ENCODE measurements at places on chromosomes 12 and 14.

GRCh38 chr12:8050600-8051250 lies 15.4 kb downstream of the C3AR1 start:
- DNase-seq = no peak

DNA sequence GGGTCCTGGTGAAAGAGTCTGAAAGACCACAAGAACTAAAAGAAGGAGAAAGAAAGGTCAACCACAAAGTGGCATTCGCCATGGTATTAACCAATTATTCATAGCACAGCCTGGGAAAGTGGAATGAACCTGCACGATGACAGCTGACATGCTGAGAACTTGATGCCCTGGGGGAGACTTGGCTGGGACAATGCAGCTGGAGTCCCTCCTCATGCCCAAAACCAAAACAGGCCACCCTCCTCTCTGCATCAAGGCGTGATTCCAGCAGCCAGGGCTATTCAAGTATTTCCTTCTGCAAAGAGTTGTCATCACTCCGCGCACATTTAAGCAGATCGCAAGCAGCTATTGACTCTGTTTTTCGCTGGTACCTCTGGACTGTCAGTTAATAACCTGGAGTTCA lies 167.1 kb upstream of the NOS1 start:
- DNase-seq = no peak

GRCh38 chr12:69066492-69067373 lies 133.8 kb upstream of the CPM start:
- no peak for DNase-seq

DNA sequence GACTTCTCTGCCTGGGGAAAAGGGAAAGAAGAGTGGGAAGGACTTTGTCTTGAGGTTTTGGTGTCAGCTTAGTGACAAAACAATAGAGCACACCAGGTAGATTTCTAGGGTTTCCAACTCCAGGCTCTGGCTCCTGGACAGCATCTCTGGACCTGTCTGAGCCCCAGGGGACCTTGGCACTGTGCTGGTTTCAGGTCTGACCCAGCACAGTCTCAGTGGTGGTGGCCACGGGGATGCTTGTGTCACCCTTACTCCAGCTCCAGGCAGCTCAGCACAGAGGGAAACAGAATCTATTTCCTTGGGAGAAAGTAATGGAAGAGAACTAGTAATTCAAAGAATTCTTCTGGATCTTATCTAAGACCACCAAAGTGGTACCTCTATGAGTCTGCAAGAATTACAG lies 11.1 kb upstream of the CKAP4 start:
- DNase-seq = no peak

DNA sequence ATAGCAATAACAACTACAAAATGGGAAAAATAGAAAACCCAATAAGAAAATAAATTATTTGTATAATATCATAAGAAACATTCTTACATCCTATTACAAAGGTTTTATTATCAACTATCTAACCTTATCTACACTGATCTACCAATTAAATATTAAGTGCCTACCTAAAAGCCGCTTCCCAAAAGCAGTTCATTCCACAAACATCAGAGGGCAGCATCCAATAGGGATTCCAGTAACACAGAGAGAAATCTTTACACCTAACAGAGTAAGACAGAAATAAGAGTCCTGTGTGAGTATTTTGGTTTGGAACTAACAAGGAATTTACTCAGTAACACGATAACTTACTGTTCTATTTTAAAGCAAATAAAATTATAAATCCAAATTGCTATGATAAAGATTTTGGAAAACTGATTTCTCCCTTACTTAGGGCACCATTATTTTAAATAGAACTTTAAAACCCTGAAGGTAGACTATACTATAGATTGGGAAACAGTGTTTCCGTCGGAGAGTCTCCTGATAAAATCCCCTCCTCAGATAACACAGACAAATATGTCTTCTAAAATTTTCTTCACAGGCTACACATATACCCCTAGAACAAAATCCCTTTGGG lies 15.0 kb downstream of the GXYLT1 start:
- DNase-seq = no peak

DNA sequence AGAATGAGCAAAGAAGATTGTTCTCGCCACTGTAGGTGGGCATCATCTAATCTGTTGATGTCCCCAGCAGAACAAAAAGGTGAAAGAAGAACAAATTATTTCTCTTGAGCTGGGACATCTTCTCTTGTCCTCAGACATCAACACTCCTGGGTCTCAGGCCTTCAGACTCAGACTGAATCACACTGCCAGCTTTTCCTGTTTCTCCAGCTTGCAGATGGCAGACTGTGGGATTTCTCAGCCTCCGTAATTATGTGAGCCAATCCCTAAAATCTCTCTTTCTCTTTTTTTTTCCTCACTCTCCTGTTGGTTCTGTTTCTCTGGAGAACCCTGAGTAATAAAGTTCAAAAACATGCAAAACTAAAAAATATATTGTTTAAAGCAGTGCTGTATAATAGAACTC lies 3.7 kb upstream of the TMPRSS12 start:
- DNase-seq = no peak

GRCh38 chr14:95069018-95069417 lies 88.3 kb downstream of the DICER1 start:
- DNase-seq = no peak

GRCh38 chr12:132259872-132260695 lies 69.3 kb downstream of the GALNT9 start:
- DNase-seq = no peak

GRCh38 chr14:44791730-44792129 lies 170.0 kb downstream of the KLHL28 start:
- no peak for DNase-seq

DNA sequence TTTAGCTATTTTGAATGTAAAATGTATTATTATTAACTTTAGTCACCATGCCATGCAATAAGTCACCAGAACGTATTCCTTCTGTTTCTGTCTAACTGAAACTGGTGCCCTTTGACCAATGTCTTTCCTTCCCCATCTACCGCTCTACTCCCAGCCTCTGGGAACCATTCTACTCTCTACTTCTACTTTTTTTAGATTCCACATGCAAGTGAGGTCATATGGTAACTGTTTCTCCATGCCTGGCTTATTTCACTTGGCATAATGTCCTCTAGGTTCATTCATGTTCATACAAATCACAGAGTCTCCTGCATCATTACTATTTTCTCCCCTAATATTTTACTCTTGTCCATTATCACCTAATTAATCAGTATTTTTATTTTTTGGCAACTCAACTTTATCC lies 160.1 kb downstream of the TMX1 start:
- DNase-seq = no peak

DNA sequence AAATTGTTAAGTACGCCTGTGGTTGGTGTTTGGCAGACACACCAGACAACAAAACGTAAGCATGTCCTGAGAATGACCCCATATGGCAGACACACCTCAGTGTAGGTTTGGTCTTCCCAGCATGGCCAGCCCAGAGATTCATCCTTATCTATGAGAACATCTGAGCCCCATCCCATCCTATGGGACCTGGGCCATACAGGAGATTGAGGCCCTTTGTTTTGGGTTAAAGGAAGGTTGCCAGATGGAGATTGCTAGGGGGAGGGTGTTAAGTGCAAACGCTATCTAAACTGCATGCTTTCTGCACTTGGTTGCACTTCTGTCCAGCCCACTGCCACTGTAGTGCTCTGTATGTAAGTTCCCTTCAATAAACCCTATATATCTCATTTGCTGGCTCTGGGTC lies 4.1 kb upstream of the PCNX4 start:
- no peak for DNase-seq

GRCh38 chr12:115897729-115898128 lies 379.8 kb downstream of the MED13L start:
- no peak for DNase-seq

DNA sequence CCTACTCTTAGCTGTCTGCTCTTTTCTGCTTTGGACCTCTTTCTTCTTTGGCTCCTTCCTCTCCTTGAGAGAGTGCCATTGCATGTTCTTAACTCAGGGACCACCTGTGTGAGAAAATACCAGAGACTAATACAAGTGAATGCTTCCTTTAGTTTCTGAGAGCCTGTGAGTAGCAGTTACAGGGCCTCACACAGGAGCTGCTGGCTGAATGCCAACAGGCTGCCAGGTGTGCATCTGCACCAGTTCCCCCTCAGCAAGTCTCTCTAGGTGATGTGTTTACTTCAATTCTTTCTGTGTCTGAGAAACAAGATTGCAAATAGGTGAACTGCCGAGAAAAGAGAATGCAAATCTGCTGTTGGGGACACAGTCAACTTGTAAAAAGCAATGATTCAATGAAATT lies 108.2 kb downstream of the STXBP6 start:
- no peak for DNase-seq

- DNase-seq = no peak
Measured at GRCh38 chr12:5840944-5841343, 104.1 kb downstream of the ANO2 start.

DNA sequence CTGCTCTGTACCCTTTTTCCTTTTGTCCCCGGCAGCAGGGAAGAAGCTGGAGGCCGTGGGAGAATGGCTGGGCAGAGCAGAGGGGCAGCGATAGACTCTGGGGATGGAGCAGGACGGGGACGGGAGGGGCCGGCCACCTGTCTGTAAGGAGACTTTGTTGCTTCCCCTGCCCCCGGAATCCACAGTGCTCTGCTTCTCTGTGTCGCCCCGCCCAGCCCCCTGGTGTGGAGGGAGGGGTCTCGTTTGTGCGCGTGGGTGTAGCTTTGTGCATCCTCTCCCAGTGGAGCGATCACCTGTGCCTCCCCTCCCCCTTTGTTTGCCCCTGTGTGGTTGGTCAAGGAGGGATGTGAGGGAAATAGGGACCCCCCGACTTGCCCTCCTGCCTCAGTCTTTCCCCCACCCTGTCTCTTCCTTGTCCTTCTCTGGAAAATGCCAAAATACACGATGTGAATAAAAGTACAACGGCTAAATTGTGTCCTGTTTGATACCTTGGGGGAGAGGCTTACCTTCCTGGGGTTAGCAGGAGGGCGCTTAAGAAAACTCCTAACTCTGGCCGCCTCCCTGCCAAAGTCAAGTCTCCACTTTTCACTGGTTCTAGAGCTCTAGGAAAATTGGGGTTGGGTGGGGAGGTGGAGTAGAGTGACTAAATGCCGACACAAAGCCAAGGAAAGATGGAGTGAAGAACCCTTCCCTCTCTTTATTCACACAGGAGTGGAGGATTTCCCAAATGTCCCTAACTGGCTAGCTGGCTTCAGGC lies 990 bp upstream of the TPI1 start:
- no peak for DNase-seq

DNA sequence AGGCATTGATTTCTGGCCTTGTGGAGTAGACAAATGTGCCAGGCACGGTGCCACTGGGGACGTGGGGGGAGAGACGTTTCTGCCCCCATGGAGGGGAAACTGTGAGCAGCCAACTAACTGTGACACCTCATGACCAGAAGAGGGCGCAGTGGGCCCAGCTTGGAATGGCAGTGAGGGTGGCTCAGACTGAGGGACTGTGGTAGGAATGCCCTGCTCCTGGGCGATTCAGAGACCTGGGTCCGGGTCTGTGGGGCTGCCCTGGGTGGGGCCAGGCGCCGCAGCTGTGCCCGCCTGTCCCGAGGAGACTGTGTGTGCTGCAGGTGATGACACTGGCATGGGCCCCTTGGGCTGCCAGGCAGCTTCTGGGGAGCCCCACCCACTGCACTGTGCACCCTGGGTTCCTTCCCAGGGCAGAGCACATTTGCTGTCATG lies 60.6 kb downstream of the SLC25A47 start:
- no peak for DNase-seq

DNA sequence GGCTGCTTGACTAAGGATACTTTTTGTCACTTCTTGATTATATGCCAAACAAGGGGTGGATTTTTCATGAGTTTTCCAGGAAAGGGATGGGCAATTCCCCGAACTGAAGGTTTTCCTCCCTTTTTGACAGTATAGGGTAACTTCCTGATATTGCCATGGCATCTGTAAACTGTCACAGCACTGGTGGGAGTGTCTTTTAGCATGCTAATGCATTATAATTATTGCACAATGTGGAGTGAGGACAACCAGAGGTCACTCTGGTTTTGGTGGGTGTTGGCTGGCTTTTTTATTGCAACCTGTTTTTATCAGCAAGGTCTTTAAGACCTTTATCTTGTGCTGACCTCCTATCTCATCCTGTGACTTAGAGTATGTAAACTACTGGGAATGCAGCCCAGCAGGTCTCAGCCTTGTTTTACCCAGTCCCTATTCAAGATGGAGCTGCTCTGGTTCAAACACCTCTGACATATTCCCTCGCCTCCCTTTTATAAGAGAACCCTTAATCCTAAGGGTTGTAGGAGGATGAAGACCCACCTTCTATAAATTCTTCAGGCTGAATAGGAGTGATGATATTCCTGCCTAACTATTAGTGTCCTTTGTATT lies 471.2 kb downstream of the ATP23 start:
- no peak for DNase-seq

DNA sequence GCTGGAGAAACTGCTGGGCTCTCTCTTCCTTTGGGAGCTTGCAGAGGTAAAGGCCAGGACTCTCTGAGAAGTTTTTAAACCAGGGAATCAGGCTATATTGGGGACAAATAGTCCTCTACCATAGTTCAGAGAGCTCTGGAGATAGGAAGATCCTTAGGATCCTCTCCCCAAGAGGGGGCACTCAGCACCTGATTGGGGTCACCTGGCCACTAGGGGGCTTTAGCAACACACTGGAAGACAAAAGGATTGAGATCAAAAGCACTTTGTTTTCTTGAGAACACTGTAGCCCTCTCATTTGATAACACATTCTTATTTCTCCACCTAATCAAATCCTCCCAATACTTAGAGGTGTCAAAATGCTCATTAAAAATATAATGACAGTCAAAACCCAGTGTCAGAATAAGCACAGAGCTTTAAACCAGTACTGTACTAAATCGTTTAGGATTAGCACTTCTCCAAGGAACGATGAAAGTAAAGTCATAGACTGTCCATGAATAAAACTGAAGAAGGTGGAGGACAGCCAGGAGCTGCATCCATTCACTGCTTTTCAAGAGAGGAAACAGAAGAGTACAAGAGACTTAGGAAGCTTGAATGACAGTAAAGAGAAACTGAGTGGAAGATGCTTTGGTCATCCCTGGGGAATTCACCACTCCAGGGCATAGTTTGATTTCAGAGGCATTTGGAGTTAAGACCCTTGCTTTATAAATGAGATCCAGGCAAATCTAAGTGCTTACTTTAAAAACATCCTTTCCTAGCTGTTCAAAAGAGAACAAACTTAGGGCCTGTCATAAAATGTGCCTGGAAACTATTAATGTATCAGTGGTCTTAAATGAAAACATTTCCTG lies 26.5 kb downstream of the BMP4 start:
- DNase-seq = no peak

GRCh38 chr14:92964124-92965109 lies 41.5 kb downstream of the CHGA start:
- no peak for DNase-seq

- no peak for DNase-seq
Measured at GRCh38 chr14:95895720-95896119, 19.1 kb downstream of the TUNAR start.

- no peak for DNase-seq
Measured at GRCh38 chr14:37091651-37092050, 80.8 kb downstream of the SLC25A21 start.

GRCh38 chr12:70290116-70290515 lies 46.9 kb downstream of the CNOT2 start:
- DNase-seq = no peak

DNA sequence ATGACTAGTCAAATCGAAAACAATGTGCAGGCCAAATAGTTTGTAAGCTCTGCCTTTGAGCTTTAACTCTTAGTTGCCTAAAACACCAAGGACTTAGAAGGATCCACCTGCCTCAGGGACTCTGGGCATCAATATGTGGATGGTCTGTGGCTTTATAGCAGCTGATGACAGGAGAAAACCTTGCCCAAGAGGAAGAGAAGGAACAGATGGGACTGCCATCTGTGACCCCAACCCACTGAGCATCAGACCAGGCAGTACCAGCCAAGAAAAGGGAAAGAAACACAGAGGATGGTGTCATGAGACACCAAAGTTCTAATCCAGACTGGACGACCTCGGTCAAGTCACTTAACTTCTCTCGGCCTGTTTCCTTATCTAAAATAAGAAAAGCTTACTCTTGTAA lies 12.7 kb downstream of the TGFB3 start:
- no peak for DNase-seq

All from activated naive CD4-positive, alpha-beta T cell (primary cell).